Mesenchymal stem cell (in vitro differentiated cells and primary cell): ENCODE measurements at places on chromosomes 3 and 15.

DNA sequence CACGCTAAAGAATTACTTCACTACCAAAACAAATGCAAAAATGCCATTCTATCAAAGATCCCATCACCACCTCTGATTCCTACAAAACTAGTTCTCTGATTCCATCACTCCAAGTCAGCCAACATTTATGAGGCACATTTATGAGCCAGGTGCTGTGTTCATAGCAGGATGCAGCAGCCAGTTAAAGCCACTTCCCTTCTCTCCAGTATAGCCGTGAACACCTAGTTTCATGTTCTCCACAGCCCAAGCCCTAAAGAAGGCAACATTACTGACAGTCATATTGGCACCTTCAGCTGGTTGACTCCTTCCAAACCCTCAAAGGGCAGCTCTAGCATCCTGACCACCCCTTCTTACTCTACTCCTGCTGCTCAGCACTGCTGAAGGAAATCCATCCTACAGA lies 36.4 kb downstream of the RYK start:
- DNase-seq = no peak

DNA sequence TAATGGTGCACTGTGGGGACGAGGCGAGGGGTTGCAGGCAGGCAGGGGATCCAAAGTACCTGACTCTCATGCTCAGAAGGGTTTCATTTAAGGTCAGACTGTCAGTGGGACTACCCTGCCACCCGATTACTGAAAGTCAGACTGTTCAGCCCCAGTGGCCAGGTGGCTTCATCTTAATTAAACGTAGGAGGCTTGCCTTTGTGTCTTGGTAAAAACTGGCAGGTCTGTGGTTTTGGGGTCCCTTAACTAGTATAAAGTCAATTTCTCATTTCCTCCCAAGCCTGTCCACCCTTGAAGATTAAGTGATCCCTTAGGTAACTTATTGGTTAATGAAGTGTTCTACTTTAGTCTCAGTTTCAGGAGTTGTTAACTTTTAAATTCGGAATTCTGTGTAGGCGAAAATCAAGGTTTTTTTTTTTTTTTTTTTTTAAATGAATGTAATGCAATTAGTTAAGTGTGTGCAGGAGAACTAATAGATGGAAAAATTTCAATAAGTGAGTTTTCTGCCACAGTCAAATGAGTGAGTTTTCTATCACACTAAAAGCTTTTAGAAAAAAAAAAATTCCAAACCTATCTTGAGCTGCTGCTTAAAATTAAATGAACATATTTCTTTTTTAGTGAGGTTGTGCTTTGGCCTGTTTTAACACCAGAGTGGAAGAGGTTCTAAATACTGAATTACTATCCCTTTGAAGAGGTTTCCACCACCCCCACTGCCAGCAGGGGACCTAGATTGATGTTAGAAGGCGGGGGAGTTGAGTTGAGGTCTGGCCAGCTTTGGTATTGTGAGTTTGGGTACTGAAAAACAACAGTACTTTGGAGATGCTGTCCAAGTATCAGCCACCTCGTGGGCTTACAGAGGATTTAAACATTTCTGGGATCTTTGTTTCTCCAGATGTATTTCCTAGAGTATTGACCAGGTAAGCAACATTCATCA lies 15.2 kb downstream of the ITPR1 start:
- no peak for DNase-seq

DNA sequence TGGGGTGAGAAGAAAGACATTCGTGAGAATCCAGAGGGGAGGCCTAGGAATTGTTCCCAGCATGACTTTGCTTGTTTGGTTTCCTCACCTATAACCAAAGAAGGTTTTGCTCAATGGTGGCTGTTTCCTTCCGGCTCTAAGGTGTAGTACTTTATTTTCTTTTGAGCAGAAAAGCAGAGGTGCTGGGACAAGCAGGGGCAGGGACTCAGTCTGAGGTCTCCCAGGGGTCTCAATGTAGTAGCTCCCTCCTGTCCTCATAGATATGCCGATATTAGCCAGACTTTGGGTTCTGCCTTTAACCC lies 41.6 kb downstream of the ZBTB38 start:
- DNase-seq = no peak

- peak; percentile 58 for DNase-seq
These were observed 20.2 kb downstream of the LRIG1 start for GRCh38 chr3:66480666-66481065.

GRCh38 chr3:70431911-70432310 lies 119.5 kb upstream of the MDFIC2 start:
- DNase-seq = no peak

- no peak for DNase-seq
These were observed 10.5 kb downstream of the WWTR1 start for GRCh38 chr3:149647285-149647684.

GRCh38 chr15:81183439-81183775 lies 13.3 kb upstream of the IL16 start:
- DNase-seq = no peak

DNA sequence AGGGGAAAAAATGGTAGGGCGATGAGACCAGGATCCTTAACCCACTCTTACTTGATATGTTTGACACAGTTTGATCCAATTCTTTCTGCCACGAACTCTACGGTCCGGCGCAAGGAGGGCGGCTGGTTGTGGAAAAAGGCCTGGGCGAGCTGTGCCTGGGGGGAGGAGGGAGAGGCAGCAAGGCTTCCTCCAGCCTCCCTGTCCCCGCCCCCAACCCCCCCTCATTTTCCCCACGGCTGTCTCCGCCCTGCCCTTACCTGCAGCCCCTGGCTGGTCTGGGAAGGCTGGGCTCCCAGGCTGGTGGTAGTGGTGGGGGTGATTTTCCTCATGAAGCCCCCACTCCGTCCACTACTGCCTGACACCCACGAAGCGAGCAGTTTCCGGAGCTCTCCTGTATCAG lies 8.0 kb downstream of the CDAN1 start:
- no peak for DNase-seq

DNA sequence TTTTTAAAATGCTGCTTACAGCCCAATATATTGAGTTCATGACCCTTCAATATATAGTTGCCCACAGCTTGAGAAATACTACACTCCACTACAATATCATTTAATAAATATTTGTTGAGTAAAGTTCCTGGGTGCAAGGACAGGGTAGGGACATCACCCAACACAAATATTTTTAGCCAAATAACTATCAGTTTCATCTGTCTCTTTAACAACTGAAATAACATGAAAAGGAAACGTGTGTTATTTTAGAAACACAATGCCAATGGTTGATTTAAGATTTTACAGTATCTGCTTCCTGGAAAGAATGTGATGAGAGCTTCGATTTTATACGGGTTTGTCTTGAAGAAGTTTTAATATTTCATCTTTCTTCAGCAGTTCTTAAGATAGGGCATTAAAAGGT lies 67.7 kb upstream of the CDV3 start:
- DNase-seq = no peak

DNA sequence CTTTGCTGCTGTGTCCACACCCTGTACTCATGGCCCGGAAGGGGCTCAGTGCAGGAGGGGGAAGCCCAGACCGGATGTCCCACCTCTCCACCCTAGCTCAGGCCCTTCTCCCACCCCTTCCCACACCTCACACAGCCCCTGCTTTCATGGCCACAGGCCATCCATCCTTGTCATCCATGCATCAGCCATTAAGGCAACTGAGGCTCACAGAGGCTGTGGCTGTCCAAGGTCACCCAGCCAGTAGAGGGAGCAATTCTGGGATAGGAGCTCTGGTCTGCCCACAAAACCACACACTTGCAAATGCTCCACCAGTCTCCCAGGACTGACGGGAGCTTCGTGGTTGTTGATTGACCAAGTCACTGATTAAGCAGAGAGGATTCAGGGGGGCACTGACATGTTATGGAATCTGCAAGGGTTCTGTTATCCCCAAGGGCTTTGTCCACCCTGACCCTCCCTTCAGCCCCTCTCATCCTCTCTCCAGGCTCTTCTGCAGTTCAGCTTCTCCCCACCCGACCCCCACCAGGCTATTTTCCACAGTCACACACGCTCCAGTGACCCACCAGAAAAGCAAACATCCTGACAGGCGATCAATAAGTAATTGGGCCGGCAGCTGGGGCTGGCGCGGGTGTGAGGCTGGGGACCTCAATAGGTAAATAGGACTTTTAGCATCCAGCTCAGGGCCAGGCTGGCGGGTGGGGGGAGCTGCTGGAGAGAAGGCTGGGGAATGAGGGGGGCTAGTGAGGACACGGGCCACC lies 15.1 kb downstream of the LINGO1 start:
- no peak for DNase-seq

DNA sequence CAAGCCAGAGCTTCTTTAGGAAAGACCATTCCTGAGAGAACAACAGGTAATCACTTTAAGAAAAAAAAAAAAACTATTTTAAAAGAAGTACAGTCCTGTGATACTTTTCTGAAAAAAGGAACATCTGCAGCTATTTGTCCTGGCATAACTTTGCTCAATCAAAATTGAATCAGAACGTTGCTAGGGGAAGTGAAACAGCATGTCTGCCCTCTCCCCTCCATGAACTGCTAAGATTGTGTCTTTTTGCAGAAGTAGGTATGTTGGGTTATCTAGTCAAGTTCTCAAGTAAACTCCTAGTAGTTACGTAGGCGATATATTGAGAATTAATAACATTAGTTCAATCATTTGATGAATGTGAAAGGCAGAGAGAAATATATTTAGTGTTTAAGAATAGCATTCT lies 1013.3 kb downstream of the TUSC7 start:
- DNase-seq = no peak

DNA sequence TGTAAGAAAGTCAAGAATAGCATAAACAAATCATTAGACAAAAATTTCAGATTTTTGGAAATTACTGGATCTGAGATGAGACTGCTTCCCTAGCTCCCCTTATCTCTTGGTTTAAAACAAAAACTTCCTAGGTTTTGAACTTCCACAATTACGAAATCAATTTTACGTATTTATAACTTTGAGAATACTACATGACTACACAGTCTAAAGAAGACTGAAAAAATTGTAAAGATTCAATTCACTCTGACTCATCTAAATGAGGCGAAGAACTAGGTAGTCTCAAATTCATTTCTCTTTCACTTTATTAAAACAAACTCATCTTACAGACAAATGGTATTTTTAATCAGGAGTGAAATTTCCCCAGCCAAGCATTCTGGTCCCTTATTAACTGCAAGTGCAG lies 10.3 kb downstream of the CCDC54 start:
- peak; percentile 4 for DNase-seq

- no peak for DNase-seq
These were observed 23.0 kb upstream of the RBSN start for GRCh38 chr3:15121936-15122335.

GRCh38 chr3:154122552-154122911 lies 1.3 kb downstream of the ARHGEF26 start:
- DNase-seq = peak; percentile 13

- no peak for DNase-seq
These were observed 182.1 kb downstream of the CLSTN2 start for GRCh38 chr3:140117096-140117526.

- no peak for DNase-seq
These were observed 8.0 kb downstream of the GABRR3 start for GRCh38 chr3:98027085-98027446.

- no peak for DNase-seq
These were observed 477.1 kb downstream of the EPHB1 start for GRCh38 chr3:135272026-135272669.

- DNase-seq = no peak
These were observed 121.7 kb upstream of the GOLGA6L4 start for GRCh38 chr15:84113919-84114318.

GRCh38 chr3:128036119-128036518 lies 16.1 kb upstream of the SEC61A1 start:
- DNase-seq = no peak

DNA sequence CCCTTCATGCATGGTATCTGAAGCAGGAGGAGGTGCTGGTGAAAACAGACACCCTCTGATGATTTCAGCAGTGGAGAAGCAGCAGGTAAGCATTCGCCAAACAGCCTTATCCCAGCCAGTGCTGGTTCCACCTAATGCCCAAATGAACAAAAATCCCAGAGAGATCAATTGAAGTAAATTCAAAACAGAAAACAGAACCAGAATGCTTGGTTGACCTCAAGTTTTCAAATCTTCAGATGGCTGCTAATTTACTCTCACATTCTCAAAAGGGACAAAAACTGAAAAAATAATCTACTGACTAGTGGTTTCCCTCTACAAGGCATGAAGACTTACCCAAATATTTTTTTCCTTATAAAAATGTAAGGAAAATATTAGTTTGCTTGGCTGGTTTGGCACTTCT lies 87.0 kb upstream of the MYO5C start:
- no peak for DNase-seq

GRCh38 chr15:47971637-47972036 lies 149.2 kb upstream of the SLC24A5 start:
- DNase-seq = peak; percentile 15

GRCh38 chr15:56943403-56943802 lies 25.0 kb downstream of the TCF12 start:
- no peak for DNase-seq

DNA sequence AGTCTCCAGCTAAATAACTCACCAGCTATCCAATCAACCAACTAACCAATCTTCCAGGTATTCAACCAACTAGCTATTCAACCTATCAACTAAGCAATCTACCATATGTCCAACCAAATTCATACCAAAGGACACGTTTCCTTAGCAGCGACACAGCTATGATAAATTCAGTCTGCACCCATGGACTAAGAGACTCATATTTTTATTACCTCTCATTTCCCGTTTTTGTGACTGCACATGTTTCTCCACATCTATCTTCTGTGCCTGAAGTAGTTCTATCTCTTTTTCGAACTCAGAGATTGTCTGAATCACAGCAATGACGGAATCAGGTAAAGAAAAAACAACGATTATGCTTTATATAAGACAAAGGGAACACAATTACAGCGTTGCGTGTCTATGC lies 34.0 kb upstream of the GNB5 start:
- no peak for DNase-seq

DNA sequence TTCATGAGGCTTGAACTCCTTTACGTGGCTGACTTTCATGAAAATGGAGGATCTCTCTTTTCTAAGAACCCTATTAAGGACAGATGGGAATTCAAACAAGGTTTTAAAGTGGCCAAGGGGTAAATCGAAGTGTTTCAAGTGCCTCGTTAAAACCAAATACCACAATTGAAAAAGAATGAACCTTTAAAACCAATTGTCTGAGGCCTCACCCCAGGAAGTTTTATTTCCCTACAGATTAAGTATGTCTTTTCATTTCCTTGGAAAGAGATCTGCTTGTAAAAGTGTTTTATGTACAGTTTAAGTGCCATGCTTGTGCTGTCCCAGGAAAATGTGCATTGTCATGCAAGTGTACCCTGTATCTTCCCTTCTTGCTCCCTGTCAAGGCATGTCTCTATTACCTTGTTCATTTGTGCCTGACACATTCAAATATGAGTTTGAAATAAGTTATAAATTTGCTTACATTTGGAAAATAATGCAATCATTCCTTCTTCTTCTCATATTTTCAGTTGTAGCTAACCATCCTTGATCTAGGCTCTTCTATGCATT lies 138.7 kb downstream of the ZPLD1 start:
- DNase-seq = no peak

DNA sequence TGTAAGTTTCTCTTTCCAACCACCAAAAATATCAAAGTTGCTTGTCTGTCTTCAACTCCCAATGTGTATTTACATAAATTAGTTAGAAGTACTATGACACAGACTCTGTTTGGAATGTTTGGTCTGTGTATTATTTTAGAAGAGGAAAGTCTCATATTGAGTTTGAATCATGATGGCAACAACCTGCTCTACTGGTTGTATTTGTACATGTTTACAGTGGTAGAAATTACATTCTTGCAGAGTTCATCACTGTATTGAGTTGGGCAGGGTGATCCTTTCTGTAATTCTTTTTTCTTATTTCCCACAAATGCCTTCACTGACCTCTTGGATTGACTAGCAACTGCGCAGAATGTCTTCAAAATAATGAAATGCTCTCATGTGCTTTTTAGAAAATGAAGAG lies 149.6 kb downstream of the CHL1 start:
- DNase-seq = no peak
